ENCODE measurements at places on chromosomes 5 and 9.

GRCh38 chr5:180007582-180007981 is 64.0 kb downstream of the RNF130 start:
- DNase-seq, result no peak

- DNase-seq, result no peak
Measured at GRCh38 chr9:34253460-34253837, 74.6 kb downstream of the UBAP1 start.

- DNase-seq, result peak; percentile 23
Measured at GRCh38 chr5:97231025-97231636, 48.1 kb upstream of the RIOK2 start.

- DNase-seq, result peak; percentile 4
Measured at GRCh38 chr9:121463026-121463807, 36.4 kb downstream of the GGTA1 start.

DNA sequence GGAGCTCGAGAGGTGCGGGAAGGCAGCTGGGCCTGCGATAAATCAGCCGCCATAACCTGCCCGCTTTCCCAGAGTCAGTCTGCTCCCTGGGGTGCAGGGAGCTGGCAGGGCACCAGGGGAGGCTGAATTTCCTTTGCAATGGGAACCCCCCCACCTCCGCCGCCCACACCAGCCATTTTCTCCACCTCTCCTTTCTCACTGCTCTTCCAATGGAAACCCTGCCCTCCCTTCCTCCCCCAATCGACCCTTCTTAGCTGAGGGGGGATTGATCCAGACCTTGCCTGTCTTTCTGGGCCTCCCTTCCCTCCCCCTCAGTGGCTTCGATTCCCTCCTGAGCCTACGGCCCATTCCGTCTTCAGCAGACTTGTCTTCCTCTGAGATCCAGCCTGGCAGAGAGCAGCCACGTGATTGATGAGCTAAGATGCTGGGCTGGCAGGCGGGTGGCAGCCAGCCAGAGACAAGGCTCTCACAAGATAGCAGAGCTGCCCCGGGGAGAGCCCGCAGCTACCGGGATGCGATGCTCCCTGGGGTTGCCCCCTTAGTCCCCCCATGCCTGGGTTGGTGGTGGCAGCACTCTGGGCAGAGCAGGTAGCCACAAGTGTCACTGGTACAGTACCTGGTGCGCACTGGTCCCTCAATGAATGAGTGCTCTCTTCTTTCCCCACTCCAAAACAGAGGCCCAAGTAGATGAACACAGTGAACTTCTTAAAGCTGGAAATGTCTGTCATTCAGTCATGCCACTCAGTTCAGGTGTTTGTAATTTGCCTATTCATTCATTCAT is 53.7 kb upstream of the FABP6 start:
- DNase-seq, result no peak

DNA sequence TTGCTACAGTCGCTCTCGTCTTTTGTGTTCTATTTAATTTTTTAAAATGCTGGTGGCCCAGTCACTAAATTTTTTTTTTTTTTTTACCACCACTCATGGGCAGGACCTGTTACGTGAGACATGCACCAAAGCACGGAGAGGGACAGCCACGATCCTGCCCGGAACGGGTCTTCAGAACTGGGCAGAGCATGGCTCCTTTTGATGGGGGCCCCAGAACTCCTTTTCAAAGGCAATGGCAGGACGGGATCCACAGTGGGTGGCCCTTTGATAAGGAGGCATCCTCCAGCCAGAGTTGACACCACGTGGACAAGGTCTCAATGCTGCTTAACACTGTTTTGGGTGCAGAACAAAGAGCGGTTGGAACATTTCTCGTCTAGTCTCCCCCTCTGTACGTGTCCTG is 50.0 kb downstream of the TENT4A start:
- no peak for DNase-seq

- DNase-seq, result no peak
Measured at GRCh38 chr5:14039576-14039975, 95.1 kb upstream of the DNAH5 start.

GRCh38 chr5:22850981-22851380 is 2.2 kb downstream of the CDH12 start:
- no peak for DNase-seq

DNA sequence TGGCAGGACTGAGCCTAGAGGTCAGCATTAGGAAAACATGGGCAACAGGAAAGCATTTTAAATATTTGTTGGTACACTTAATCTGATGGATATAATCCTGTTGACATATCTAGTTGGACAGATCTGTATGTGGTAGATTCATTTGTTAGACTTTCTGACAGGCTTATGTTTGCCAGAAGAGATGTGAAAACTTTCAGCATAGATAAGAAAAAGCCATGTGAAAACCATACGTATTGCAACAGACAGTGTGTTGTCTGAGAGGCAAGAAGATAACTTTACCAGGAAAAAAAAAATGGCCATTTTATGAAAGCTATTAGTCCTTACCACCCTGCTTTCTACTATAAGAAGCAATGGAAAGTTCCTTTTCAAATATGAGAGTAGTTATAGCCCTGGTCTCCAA is 1902.2 kb upstream of the C9orf72 start:
- no peak for DNase-seq

GRCh38 chr9:79120533-79120932 is 451.2 kb upstream of the TLE4 start:
- no peak for DNase-seq

- no peak for DNase-seq
Measured at GRCh38 chr5:58542709-58543108, 40.2 kb upstream of the RAB3C start.

- no peak for DNase-seq
Measured at GRCh38 chr5:79582186-79582585, 30.1 kb upstream of the TENT2 start.

GRCh38 chr9:129737479-129738274 is 15.2 kb downstream of the PTGES start:
- DNase-seq, result peak; percentile 91

GRCh38 chr5:121726991-121727390 is 124.7 kb upstream of the FTMT start:
- no peak for DNase-seq

DNA sequence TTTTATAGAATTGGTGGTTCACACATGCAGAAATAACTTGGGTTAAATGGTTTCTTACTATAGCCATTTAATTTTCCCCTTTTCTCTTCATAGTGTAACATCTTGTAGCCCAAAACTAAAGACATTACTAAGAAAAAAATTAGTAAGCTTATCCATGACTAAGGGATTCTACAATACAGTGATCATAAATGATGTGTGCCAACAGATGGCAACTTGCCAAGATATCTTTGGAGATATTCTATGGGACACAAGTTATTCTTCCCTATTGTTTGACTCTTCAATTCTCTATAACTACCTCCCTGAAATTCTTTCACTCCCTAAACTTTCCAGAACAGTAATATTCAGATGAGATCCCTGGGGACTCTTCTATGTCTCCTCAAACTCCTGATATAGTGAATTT is 580.6 kb downstream of the PTPRD start:
- no peak for DNase-seq

DNA sequence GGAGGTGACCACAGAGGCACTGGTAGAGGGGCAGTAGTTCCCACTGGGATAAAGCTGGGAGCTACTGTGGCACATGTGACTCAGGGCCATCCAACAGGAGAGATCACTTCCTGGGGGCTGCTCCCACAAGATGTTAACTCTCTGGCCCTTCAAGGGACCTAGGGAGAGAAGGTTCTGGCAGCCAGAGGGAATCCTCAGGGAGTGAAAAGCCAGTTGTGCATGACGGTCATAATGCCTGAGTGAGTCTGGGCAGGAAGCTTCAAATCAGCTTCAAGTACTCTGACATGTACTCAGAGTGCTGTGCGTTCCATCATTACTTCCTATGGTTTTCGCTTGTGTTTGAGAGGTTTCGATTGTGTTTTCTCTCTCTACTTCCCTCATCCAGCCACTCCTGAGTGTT is 388.5 kb downstream of the GABRG2 start:
- no peak for DNase-seq

- DNase-seq, result no peak
Measured at GRCh38 chr5:124596595-124597421, 149.6 kb downstream of the ZNF608 start.

DNA sequence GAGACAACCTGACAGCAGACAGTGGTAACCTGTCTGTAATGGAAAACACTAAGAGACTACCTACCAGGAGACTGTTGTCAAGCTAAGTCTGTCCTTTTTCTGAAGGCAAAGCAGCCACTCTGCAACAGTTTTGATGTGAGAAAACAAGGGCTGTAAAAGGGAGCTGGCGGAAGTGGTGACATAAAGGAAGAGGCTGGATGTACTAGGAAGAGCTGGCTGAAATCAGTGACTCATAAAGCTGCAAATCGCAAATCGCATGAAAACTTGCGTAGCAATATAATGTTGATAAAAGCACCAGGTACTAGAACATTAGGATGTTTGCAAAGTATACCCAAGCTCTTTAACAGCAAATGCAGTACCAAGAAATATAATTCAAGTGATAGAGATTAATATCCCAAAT is 1.4 kb downstream of the NSUN2 start:
- peak; percentile 7 for DNase-seq

DNA sequence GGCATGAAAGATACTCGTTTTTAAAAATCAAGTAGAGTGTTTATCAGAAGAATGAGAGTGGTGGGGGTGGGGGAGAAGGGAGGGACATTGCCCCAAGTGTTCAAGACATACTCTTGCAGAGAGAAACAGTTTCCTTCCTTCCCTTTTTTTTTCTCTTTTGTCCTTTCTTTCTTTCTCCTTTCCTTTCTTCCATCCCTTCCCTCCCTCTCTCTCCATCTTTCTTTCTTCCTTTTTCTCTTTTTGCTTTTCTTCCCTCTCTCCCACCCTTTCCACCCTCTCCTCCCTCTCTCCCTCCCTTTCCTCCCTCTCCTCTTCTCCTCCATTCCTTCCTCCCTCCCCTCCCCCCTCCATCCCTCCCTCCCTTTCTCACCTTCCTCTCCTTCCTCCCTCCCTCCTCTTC is 478.3 kb upstream of the EDIL3 start:
- DNase-seq, result no peak

- no peak for DNase-seq
Measured at GRCh38 chr5:127870914-127871313, 167.7 kb downstream of the CCDC192 start.

- no peak for DNase-seq
Measured at GRCh38 chr5:123365156-123365555, 58.0 kb downstream of the CEP120 start.

DNA sequence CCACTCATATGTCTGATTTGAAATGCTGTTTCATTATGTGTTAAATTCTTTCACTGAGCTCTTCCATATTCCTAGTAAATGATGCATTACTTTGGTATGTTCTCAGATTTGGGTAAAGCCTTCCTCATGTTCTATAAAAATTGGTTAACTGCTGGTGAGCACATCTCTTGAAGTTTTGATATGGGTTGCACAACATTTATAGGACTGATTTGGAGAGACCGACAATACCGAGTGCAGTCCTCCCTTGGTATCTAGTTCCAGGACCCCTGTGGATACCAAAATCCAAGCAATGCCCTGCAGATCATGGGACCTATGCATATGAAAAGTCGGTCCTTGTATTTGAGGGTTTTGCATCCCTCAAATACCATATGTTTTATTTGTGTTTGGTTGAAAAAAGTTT is 37.8 kb downstream of the WDR36 start:
- DNase-seq, result no peak
